ENCODE measurements at places on chromosomes 2 and 18. TPM values are rescaled to one million over a fixed set of nuclear protein-coding genes. Genes with fewer than 3 reads are reported as not detected.
A peak's percentile ranks its signal among the peaks of the same experiment; 100 is the strongest.

Gene CHRND
- not detected for total RNA-seq

Gene DCAF17
- total RNA-seq: 19.2 TPM

Gene AGXT
- not detected for total RNA-seq

Gene NDUFS1
- 72.1 TPM for total RNA-seq

Gene MC2R
- total RNA-seq: not detected

- no peak for DNase-seq
Observed at GRCh38 chr2:15941481-15941850, 1.1 kb downstream of the MYCN start.

- peak; percentile 82 for DNase-seq
Observed at GRCh38 chr18:8139891-8140406, 469.3 kb upstream of the RAB12 start.

- DNase-seq: no peak
Observed at GRCh38 chr2:132911726-132912724, 242.0 kb upstream of the LYPD1 start.

DNA sequence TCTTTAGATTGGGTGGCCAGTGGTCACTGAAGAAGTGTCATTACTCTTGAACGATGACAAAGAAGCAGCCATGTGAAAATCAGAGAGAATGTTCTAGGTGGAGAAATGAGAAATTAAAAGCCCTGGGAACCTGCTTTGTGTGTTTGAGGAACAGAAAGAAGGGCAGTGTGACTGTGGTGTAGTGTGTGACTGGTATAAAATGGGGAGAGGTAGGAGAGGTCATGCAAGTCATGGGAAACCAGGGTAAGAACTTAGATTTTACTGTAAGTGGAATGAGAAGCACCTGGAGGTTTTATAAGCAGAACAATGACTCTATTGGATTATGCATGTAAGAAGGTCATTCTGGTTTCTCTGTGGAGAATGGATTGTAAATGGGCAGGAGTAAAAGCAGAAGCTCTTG, 12.2 kb downstream of the ICOS start:
- no peak for DNase-seq

- DNase-seq: no peak
Observed at GRCh38 chr2:3982160-3982559, 278.8 kb downstream of the DCDC2C start.

GRCh38 chr18:22558945-22559385, 141.2 kb upstream of the CTAGE1 start:
- peak; percentile 82 for DNase-seq
